AG04450 (cell line): ENCODE measurements at places on chromosomes 11 and 22.

DNA sequence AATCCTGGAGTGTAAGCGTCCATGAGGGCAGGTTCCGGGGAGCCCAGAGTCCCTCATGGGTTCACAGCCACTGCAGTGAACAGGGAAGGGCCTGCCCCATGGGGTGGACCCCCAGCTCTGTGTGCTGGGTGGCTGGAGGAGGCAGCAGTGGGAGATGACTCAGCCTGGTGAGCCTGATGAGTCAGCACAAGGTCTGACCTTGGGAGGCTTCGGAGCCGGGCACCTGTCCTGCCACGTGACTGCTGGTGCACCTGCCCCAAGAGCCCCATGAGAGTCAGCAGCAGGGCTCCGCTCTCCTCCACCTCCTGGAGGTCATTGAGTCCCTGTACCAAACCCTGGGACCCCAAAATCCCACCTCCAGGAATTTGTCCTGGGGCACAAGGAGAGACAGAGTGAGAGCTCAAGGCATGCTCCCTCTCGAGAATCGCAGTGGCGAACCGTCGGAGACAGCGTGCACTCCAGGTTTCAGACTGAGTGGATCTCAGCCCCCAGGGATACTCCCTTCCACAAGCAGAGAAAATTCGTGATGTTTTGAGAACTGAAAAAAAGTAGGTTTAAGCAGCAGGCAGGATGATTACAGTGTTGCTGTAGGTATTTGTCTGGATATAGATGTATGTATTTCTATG, 1221.7 kb downstream of the BRD1 start:
- no peak for DNase-seq

GRCh38 chr11:31804312-31805036, 6.6 kb downstream of the PAX6 start:
- DNase-seq: no peak

DNA sequence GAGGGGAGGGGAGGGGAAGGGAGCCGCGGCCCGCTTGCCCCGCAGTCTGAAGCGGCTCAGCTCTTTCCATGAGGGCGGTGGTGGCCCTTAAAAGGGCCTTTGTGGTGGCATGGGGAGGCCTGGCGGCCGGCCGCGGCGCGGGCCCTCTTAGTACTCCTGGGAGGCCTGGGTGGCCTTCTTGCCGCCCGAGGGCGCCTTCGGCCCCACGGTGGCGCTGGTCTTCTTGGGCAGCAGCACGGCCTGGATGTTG, 6.9 kb downstream of the DPAGT1 start:
- no peak for DNase-seq

DNA sequence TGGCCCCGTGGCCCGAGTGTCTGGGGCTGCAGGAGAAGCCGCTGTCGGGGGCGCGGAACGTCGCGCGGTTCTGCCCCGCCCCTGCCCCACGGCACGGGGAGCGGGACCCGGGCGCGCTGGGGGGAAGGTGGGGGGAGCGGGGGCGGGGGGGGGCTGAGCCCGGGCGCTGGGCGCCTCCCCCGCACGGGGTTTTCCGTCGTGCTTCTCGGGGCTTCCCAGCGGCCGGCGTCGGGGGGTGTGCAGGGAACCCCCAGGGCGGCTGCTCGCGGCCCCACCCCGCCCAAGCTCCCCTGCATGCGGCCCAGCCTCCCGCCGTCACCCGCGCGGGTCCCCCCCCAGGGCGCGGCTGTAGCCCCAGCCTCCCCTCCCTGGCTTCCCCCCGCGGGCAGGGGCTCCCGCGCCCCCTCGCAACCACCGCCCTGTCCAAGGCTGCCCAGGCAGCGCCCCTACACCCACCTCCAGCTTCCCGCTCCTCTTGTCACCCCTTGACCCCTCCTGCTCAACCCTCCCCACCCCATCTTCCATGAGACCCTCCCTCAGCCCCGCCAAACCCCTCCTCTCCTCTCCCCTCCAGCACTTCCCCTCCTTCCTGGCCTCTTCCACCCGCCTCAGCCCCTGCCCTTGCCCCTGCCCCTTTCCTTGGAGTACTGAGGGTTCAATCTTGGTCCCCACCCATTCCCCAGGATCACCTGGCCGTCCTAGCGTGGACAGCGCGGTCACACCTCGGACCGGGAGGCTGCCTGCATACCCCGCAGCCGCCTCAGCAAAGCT, 1.7 kb downstream of the IL17REL start:
- no peak for DNase-seq

DNA sequence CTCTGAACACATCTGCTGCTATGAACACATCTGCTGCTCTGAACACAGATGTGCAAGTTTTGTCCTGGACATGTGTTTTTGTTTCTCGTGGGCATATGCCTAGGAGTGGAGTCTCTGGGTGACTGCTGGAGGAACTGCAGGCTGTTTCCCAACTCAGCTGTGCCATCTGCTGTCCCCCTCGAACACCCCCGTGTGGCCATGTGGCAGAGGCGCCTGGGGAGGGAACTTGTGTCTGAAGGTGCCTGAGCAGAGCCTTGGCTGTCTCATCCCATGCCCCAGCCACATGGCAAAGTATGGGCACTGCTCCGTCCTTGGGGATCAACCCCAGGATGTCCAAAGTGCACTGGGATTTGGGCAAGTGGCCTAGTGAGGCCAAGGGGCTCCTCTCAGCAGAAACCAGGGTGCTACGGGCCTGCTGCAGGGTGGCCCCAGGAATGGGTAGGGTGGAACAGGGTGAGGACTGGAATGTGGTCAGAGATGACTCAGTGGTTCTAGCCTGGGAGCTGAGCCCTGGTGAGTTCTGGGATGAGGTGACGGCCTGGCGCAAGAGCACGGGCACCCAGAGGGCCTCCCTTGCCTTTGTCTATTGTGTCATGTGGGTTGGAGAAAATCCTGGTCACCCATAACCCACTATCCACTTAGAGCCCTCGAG, 14.7 kb downstream of the GATD1 start:
- DNase-seq: no peak

GRCh38 chr11:121904148-121904547, 211.9 kb downstream of the BLID start:
- no peak for DNase-seq

- no peak for DNase-seq
Measured at GRCh38 chr11:2094354-2095197, 44.6 kb downstream of the IGF2 start.

DNA sequence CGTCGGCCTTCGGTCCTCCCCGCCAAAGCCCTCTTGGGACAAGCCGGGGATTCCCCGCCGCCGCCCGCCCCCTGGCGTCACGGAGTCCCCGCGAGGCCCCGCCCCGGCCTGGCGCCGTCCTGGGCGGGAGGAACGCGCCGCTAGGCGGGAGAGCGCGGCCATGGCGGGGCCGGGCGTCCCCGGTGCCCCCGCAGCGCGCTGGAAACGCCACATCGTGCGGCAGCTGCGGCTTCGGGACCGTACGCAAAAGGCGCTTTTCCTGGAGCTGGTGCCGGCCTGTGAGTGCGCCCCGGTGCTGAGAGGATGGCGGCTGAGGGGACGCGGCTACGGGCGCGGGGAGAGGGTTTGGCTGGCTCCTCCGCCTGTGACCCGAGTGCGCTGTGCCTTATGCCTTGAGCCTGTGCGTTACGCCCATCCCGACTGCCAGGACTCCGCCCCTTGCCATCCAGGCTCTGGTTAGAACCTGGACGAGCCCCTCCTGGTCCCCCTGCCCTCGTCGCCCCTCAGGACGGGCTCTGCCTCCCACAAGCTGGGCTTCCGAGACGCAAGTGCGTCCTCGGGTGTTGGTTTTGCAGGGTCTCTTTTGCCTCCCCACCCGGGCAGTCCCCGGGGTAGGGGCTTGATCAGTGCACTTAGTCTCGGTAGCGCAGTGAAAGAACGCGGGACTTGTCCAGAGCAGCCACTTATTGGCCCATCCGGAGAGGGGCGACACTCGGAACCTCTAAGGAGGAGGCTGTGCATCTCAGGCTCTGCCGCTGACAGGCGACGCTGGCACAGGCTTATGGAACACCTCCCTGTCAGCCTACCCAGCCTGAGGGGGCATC, at the start of gene ATG16L2:
Gene ATG16L2 (plus strand): TSS at position 126 of the 824 bp plus-strand sequence. CDS start 35 bp downstream, at position 161.
- DNase-seq: no peak

DNA sequence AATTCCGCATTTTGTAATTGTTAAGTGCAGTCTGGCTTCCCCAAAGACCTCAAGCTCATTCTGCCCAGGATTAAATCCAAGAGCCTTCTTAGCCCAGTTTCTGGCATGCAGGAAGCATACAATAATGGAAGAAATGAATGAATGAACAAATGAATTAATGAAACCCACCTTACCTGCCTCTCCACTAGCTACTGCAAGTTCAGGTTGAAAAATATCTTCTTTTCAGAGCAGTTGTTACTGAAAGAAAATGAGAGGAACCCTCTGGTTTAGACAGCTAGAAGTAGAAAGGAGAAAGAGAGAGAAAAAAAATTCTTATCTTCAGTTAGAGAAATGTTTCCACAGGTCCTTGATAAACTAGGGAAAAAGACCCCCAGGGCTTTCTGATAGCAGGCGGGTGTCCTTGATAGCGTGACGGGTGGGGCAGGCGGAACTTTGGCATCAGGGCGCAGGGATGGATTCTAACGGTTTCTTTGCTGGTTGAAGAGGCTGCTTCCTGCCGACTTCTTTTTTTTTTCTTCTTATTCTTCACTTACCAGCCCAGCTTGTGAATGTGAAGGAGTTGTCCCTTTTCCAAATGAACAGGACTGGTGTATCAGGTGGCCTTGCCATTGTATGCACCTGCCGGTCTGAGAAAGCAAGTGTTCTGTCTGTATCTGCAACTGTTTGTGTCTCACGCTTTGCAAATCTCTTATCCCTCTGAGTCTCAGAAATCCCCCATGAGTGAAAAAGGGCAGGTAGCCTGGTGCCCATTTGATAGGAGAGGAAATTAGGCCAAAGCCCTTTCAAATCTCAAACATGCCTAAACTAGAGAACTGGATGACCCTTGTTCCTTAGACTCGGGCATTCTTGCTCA, 10.0 kb downstream of the LMO2 start:
- no peak for DNase-seq

DNA sequence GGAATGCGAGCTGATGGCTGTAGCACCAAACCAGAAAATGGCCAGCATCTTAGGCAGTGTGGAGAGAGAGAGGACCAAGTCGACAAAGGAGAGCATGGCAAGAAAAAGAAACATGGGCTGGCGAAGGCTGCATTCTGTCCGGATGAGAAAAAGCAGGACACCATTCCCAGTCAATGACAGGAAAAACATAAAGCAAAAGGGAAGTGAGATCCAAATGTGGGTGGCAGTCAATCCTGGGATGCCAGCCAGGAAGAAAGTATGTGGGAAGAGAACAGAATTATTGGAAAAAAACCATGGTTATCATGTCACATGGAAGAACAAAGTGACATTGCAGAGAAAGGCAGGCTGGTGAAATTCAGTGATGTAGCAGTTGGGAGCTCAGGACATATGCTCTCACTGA, 36.9 kb upstream of the OR56A1 start:
- no peak for DNase-seq

DNA sequence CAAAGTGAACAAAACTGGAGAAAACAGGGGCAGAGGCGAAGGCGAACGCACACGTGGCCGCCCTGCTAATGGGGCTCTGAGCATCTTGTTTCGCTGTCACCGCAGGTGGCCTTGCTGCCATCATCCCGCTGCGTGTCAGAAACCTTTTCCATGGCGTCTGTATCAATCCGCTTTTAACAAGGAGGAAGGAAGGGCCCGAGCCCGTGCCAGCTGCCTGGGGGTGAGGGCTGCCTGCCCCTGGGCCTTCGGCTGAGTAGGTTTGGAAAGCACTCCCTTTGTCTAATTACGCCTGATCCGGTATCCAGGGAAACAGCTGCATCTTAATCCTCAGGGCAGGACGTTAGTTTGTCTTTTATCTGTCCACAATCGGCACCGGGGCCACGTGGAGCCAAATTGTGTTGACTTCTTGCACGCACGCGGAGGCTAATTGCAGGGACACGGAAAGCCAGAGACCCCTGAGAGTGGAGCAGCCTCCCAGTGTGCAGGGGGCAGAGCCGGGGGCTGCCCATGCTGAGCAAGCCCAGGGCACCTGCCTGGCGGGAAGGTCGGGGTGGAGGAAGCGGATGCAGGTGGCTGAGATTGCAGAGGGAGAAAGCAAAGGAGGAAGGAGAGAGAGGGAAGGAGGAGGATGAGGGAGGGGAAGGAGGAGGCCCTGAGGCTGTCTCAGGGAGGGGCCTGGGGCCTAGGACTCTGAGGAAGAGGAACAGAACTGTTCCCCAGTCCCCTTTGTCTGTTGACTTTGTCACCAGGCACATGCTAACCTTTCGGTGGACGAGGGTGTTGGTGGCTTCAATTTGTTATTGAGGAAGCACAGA, 19.2 kb upstream of the TH start:
- DNase-seq: no peak

DNA sequence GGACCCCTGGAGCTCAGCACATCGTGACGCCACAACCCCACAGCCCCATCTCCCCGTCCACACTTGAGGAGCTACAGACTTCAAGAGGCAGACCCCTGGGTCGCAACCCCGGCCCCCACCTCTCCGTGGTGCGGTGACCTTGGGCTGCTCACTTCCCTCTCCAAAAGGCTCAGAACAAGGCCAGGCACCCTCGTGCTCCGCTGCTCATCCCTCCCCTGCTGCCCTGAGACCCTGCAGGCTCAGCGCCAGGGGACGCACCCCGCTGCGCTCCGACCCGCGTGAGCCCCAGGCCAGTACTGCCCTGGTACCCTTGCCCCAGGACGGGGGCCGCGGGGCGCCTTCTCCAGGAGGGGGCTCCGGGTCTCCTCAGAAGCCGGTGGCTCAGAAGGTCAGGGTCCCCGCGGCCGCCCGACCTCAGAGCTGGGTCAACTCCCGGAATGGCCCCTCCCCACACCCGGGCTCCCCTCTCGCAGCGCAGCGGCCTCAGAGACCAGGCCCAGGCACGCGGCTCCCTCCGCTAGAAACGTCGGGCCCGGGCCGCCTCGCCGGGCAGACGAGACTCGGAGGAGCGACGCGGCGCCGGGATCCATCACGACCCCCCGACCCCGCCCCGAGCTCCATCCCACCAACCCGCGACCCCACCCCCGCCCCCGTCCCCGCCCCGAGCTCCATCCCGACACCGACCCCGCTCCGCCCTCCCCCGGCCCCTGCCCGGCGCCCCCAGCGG, 563 bp downstream of the GATD1 start:
- DNase-seq: no peak

DNA sequence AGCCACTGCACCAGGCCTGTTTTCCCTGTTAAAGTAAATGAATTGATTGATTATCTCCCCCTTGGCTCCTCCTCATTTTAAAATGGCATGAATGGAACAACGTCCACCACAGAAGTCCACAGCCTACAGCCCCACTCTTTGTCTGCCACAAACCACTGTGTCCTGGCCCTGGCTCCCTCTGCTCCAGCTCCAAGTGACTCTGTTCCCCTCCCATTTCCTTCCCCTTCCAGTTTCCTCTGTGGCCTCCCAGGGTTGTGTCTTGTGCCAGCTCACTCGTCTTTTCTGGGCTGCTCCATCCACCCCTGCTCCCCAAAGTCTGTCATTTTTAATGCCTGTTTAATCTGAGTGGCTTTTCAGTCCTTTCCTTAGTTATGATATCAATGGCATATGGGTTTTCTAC, 52.4 kb upstream of the CD5 start:
- no peak for DNase-seq

DNA sequence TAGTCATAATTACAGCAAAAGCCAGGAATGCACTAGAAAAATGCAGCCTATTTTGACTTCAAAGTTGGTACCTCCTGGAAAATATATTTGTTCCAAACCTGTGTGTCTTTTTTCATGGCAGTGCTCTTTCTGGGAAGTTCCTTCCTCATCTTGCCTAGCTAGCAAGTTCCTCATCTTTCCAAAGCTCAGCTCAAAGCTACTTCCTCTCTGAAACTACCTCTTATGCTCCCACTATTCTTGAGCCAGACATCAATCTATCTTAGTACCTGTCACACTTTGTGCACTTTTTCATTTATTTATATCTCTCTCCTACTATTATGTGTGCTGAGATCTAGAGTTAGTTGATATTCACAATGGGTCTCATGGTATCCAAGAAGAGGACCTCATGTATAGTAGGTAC, 191.6 kb upstream of the CCDC90B start:
- no peak for DNase-seq

- DNase-seq: no peak
Measured at GRCh38 chr11:123406441-123407129, 23.5 kb upstream of the GRAMD1B start.

- no peak for DNase-seq
Measured at GRCh38 chr11:4059424-4059823, 35.2 kb upstream of the RRM1 start.
